Kidney epithelial cell (primary cell): ENCODE measurements at places on chromosomes 1 and 21.

GRCh38 chr1:83882906-83883305 is 116.0 kb downstream of the TTLL7 start:
- DNase-seq, result no peak

DNA sequence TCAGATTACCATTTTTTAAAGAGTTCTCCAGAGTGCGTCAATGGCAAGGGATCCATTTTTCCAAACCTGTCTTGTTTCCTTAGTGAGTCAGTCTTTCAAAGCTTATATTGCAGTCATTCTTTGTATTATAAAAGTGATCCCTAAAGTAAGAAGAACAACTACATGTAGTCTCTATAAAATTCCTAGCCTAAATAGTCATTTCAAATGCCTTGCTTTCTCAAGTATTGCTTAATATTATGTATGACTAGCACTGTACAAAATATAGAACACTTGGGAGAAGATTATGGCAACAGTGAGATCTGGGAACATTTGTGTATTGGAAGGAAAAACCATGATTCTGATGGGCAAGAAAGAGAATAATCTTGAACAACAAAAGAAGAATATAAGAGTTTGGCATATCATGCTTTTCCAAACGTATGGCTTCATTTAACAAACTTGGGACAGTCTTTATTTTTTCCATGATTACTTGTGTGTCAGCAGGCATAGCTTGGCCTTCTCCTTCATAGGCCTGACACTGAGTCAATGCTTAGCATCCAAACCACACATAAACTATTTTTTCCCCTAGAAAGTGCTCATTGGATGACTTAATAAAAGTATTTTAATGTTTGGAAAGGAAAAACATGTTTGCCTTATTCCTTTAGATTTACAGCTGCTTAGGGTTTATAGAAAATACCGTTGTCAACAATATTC is 547.4 kb downstream of the LTN1 start:
- no peak for DNase-seq

DNA sequence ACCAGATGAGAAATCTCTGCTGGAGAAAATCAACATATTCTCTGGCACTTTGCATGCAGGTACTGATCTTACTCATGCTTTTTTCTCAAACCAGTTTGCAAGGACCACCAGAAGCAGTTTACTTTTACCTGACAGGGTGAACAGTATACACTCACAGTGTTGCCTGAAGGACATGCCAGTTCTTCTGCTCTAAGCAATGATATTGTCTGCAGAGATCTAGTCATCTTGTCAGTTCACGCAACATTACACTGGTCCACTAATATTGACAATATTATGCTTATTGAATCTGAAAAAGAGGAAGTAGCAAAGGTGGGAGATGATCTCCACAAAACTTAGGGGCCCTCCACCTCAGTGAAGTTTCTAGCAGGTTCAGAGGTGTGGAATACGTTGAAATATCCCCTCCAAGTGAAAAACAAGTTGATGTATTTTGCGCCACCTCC is 3.8 kb upstream of the S100B start:
- DNase-seq, result no peak

DNA sequence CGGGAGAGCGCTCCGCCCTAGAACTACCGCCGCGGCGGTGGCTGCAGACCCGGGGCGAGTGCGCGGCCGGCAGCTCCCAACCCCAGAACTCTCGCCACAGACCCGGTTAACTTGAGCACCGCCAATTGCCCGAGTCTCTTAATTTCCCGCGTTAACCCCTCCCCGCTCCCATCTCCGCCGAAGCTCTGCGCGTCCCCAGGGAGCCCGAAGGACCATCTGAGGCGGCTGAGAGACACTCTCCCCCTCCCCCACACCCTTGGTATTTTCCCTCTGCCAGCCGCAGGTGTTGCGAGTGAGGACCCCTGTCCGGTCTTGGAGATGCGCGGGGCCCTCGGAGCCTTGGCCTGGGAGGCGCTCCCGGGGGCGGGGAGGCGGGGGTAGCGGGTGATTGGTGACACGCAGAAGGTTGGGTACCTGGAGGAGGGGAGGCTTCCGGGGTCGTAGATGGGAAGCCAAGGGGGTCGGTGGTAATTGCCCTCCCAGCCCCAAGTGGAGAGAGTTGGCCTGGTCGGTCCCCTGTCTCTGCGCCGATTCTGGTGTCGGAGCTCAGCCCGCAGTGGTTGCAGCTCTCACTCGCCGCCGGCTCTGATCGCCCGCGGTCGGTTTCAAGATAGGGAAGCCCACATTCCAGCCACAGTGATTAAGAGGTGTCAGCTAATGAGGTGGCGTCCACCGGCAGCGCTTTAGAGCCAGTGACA is 858 bp upstream of the SUSD4 start:
- no peak for DNase-seq

DNA sequence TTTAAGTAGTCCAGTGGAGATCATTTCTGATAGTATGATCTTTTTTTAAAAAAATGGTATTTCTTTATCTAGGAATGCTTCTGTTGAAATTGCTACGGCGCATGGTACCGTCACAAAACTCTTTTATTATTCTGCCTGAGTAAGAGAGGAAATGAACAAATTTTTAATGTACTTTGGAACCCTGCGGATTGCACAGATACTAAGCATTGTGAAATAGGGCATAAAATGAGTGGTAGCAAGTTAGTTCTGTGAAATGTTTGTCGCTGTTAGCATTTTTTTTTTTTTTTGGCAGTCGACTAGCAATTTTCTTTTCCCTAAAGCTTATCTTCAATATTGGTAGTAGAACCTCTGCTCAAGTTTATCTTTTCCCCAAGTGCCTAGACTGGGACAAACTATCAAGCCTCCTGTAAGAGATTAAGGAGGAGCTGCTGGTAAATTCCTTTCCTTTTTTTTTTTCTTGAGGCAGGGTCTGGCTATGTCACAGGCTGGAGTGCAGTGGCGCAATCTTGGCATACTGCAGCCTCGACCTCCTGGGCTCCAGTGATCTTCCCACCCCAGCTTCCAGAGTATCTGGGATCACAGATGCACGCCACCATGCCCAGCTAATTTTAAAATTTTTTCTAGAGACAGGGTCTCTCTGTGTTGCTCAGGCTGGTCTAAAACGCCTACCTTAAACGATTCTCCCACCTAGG is 2.2 kb downstream of the ITSN1 start:
- DNase-seq, result no peak

GRCh38 chr21:38816400-38816977 is 10.8 kb downstream of the ETS2 start:
- DNase-seq, result no peak

- DNase-seq, result no peak
Observed at GRCh38 chr1:244952940-244953339, 88.6 kb upstream of the HNRNPU start.

- DNase-seq, result no peak
Observed at GRCh38 chr1:8464377-8464776, 146.5 kb downstream of the SLC45A1 start.

DNA sequence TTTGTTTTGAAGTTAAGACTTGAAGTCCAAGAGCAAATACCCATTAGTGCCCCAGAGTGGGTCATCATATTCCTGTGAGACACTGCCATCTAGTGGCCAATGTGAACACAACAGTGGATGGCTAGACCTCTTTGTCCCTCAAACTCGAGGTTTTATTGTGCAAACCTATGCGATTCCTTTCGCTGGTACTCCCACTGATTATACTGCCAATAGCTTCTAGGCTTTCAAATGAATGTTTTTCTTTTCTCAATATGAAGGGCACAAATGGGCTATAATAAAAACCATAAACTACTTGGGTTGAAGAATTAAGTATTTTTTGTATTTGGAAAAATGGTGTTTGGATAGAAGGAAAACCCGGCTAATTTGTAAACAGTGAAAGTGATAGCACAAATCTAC is 100.4 kb upstream of the ZNF281 start:
- DNase-seq, result no peak

DNA sequence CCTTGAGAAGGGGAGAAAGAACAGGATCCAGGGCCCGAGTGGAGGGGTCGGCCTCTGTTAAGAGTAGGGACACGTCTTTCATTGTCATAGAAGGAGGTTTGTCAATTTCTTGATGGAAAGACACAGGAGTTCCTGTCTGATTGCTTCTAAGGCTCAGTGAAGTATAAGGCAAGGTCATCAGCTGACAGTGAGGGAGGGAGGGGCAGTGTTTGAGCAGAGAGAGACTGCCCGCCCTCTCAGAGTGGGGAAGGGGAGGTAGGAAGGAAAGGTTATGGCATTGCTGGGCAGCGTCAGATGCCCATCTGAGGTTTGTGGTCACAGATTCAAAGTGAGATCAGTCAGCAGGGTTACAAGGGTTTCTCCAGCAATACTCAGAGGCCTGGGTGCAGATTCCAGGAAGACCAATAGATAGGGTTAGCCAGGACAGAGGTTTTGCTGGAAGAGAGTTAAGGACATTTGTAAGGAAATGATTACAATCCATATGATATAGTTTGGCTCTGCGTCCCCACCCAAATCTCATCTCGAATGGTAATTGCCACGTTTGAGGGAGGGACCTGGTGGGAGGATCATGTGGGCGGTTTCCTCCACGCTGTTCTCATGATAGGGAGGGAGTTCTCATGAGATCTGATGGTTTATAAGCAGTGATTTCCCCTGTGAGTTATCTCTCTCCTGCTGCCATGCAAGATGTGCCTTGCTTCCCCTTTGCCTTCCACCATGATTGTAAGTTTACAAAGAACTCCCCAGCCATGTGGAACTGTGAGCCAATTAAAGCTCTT is 127.2 kb upstream of the GJB5 start:
- no peak for DNase-seq

GRCh38 chr1:13930151-13930550 is 230.2 kb downstream of the PRDM2 start:
- no peak for DNase-seq

DNA sequence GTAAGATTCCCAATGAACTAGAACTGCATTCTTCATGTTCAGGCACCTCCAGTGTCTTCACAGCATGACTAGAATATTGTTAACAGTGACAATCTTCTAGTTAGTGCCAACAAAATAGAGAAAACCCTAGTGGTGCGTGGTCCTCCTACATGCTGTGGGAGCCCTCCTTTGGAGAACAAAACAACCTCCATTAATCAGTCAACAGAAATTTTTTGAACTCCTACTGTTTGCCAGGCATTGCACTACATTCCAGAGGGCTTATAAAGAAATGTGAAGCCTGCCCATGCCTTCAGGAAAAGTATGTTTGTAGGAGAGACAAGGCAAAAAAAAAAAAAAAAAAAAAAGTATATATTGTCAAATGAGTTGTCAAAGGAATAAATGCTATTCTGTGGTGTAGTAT is 252.7 kb downstream of the LRRC40 start:
- DNase-seq, result no peak

DNA sequence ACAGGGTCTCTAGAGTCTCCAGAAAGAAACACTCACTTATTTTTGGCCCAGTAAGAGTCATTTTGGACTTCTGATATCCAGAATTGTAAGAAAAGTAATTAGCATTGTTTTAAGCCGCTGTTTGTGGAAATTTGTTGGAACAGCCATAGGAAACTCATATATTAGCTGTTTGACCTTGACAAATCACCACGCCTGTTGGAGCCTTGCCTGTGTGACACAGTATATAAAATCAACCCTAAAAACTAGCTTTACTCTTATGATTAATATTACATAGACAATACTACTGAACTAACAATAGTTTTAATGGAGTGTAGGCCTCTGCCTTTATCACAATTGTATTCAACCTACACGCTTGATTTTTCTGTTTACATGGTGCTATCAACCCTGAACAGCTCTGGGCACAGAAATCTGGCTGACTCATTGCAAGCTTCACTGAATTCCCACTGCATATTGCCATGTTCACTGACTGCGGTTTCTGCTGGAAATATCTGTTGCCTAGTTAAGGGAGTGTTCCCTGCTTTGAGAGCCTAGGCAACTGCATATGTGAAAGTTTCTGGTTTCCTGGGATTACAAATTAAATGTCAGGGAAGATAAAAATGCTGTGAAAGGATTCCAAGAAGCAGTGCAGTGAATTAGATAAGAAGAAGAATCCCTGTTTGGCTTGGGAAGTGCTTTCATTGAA is 419.5 kb upstream of the DEPDC1 start:
- DNase-seq, result peak; percentile 94

GRCh38 chr1:92817986-92818764 is 13.7 kb upstream of the RPL5 start:
- DNase-seq, result no peak

DNA sequence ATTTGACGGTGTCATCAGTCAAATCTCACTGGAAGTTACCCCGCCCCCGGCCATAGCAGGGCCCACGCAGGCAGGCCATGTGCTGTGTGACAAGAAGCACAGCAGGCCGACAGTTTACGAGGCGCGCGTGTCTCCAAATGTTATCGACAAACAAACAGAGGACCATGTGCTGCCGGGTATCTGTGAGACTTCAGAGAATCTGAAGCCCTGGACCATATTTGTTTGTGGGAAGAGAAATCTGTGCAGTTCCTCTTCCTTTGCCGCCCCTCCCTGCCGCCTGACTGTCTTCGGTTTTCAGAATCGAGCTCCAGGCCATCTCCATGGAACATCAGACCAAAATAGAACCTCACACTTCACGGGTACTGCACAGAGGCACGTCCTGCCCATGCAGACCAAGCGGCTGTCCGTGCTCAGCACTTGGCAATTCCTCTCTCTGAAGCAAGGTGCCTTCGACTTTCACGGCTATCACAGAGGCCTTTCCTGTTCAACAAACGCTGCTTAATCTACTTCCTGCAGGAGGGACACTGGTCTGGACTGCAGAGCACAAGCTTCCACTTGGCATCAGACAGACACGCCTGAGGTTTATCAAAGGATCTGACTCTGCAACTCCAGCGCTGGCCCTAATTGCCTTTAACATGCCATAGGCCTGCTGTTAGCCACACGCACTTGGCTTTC is 135.7 kb upstream of the KRTAP19-8 start:
- DNase-seq, result no peak

GRCh38 chr1:103145449-103145848 is 37.1 kb upstream of the COL11A1 start:
- DNase-seq, result no peak
